ENCODE measurements at places on chromosomes 13 and 19.

GRCh38 chr13:86918682-86919081, 752.5 kb upstream of the SLITRK5 start:
- no peak for DNase-seq

DNA sequence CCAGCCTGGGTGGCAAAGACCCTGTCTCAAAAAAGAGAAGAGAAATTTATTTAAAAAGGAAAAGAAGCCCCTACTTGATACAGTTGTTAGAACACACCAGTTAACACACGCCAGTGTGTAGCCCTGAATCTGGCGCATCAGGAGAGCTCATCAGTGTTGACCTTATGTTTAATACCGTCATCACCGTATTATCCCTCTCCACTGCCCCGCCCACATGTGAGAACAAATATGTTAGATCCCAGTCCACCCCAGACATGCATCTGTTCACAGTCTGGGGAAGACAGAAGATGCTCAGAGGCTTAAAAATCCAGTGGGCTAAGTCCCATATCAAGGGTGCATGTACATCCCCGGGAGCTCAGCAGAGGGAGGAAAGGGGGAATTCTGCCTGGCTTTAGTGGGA, 155.2 kb downstream of the DPF1 start:
- peak; percentile 80 for DNase-seq

DNA sequence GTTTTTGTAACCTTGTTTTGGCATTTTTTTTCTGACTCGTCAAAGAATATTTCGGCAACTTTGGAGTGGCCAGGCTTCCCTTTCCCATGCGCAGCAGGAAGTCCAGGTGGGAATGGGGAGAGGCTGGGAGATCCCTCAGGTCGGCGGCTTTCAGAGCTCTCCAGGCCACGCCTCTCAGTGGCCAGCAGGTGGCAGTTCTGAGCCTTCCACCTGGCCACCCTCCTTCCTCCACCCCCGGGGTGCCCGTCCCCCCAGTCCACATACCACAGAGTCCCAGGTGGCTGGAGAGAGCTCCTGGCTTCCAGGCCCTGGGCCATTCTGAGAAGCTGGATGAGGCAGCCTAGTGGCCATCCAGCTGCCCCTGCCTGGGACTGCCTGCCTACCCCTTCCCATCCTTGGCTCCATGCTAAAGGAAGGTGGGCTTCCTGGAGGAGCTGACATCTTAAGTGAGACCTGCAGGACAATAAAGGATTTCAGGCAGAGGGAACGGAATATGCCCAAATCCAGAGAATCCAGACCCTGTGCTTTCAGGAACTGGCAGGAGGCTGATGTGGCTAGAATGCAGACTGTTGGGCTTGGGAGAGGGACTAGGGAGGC, 46.3 kb downstream of the CCNE1 start:
- peak; percentile 76 for DNase-seq

DNA sequence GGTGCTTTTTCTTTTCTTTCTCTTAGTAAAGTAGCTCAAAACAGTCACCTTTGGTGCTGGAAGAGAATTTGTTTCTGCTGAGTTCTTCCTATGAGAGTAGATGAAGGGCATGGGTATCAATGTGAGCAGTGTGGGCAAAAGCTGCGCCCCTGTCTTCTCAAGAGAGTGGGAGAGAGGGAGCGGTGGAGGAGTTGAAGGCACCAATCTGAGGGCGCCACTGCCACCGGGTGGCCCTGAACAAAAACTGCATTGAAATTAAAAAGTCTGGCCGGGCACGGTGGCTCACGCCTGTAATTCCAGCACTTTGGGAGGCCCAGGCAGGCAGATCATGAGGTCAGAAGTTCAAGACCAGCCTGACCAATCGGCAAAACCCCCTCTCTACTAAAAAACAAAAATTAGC, 28.7 kb upstream of the EPHX3 start:
- DNase-seq: peak; percentile 76

DNA sequence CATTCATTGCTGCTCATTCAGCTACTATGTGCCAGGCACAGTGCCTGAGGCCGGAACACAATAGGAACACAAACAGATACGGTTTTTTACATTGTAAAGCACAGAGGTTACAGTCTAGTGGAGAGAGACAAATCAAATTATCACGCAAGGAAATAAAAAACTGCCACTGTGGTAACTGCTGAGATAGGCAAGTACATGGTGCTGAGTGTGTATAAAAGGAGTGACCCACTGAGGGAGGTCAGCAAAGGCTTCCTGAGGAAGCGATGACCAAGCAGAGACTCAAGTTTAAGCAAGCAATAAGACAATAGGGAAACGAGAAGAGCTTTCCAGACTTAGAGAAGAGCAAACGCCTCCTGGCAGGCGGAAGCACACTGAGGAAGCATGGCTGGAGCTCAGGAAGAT, 56.4 kb downstream of the NUFIP1 start:
- DNase-seq: no peak

DNA sequence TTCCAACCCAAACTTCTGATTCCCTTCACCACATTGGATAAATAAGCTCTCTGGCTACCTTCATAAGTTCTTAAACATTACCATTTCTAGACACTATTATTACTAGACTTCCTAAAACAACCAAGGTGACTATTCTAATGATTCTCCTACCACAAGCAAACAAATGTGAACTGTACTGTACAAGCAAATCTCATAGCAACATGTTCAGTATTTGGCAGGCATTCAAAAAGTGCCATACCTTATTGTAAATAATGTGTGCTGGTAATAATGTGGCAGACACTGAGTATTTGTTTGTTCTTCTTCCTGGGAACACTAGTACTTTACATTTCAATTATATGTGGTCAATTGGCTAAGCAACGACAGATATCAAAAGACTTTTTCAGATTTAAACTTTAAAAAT, 986.0 kb upstream of the SPRY2 start:
- no peak for DNase-seq

All from D341Med (cell line).